Stimulated activated CD8-positive, alpha-beta memory T cell treated with anti-CD3 and anti-CD28 coated beads, Interleukin-15, amount 100 ng/mL, for 1 hour (primary cell): ENCODE measurements at places on chromosomes 7 and 10.

DNA sequence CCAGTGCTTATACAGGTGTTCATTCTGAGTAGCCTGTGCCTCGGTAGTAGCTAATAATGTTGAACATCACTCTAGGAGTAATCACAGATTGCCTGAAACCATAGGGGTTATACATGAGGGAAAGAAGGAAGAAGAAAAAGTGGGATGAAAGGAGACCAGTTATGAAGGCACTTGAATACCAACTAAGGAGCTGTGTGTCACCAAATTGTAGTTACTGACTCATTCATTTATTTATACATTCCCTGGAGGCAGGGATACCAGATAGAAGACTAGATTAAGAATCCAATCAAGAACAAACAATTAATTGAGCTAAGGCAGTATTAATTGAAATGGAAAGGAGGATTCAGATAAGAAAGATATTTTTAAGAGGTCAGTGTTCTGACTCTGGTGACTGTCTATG is 129.6 kb upstream of the PRPS1L1 start:
- DNase-seq, result no peak

- no peak for DNase-seq
These were observed 317.2 kb upstream of the PODXL start for GRCh38 chr7:131873581-131873980.

DNA sequence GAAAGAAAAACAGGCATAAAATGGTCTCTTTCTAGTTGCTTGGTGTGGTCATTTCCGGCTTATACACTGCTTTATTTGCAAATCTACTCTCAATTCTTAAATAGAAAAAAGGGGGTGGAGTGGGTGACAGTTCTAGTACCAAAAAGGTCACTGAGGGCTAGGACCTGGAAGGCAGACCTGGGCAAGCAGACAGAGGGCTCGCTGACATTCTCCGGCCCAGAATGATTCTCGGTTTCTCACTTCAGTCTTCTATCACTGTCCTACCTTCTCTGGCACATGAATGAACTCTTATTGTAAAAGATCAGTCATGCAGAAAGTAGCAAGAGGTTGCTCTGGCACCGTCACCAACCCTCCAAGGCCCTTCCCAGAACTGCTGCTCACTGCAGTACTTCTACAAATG is 54.0 kb downstream of the MALSU1 start:
- DNase-seq, result no peak

- no peak for DNase-seq
These were observed 38.8 kb downstream of the ERLIN1 start for GRCh38 chr10:100146875-100147650.

DNA sequence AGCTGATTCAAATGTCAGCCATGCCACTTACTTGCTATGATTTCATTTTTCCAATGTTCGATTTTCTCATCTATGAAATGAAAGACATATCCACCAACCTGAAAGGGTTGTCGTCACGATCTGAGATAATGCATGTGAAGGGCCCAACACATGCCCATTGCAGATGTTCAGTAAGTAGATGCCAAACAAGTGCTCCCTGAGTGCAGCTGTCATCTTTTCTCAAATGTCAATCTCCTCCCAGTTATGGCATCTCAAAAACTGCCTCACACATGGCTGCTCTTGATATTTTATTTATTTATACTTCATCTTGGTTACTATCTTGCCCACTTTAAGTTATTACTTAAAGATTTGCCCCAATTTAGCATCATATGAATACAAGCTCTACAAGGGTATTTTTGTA is 16.8 kb downstream of the CPEB3 start:
- DNase-seq, result no peak

GRCh38 chr7:11208883-11209465 is 235.3 kb downstream of the PHF14 start:
- no peak for DNase-seq

GRCh38 chr10:24618401-24618800 is 105.3 kb downstream of the ARHGAP21 start:
- no peak for DNase-seq
